ENCODE measurements at places on chromosomes 2 and 18.
A peak's percentile ranks its signal among the peaks of the same experiment; 100 is the strongest.

GRCh38 chr2:237920673-237921072 is 46.1 kb upstream of the UBE2F start:
- no peak for DNase-seq
- peaks cover 7% of the 10 kb centered on the region for H3K27me3 ChIP-seq
- peaks cover 2% of the 10 kb centered on the region for H3K36me3 ChIP-seq
- H3K27ac ChIP-seq: no peak overlapping the region
- peak overlapping the region; percentile 70 for H3K4me3 ChIP-seq
- H3K4me1 ChIP-seq: peaks cover 15% of the 10 kb centered on the region

DNA sequence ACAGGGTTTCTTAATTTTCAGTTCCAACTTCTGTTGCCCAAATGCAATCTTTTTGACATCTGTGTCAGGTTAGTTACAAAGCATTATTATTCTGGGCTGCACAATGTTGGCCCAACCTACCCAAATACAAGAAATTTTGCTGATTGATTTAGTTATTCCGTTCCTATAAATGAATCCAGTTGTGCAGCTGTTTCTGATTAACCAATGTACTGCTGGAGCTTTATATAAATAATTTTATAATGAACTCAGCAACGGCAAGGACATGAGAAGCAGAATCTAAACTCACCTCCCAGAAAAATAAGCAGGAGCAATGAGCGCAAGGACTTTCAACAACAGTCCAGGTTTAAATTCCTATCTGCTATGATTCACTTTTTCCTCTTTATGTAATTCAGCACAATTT is 76.3 kb upstream of the WIPF1 start:
- no peak overlapping the region for H3K27ac ChIP-seq
- no peak for DNase-seq
- H3K4me1 ChIP-seq: peaks cover 19% of the 10 kb centered on the region
- no peaks in the 10 kb centered on the region for H3K36me3 ChIP-seq
- H3K4me3 ChIP-seq: no peak overlapping the region
- H3K27me3 ChIP-seq: no peaks in the 10 kb centered on the region

GRCh38 chr18:58046093-58046793 is 2.2 kb downstream of the NEDD4L start:
- peaks cover 28% of the 10 kb centered on the region for H3K27me3 ChIP-seq
- H3K36me3 ChIP-seq: peaks cover 3% of the 10 kb centered on the region
- H3K4me3 ChIP-seq: peak overlapping the region; percentile 91
- DNase-seq: no peak
- H3K4me1 ChIP-seq: peaks cover 18% of the 10 kb centered on the region

GRCh38 chr18:59249199-59249774 is 24.0 kb downstream of the RAX start:
- no peak for DNase-seq
- peaks cover 13% of the 10 kb centered on the region for H3K4me1 ChIP-seq
- H3K36me3 ChIP-seq: peaks cover 2% of the 10 kb centered on the region
- no peak overlapping the region for H3K27ac ChIP-seq
- H3K27me3 ChIP-seq: peaks cover 77% of the 10 kb centered on the region

GRCh38 chr18:59623456-59624368 is 73.5 kb downstream of the CCBE1 start:
- H3K27ac ChIP-seq: no peak overlapping the region
- no peaks in the 10 kb centered on the region for H3K36me3 ChIP-seq
- no peak overlapping the region for H3K4me3 ChIP-seq

DNA sequence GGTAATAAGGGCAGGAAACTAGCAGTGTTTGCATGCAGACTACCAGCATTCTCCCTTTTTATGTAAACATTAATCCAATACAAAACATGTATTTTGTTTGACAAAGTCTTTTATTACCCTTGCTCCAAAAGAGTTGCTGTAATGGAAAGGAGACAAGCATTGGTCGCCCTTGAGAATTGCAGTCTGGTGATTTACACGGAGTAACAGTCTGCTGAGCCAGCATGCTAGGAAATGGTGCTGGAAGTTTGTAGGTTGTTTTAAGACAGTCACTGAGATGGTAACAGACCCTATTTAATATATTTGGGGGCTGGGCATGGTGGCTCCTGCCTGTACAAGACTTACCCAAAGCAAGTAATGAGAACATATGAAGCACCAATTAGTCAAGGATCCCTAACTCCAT is 2.8 kb upstream of the PRKCE start:
- no peak for DNase-seq
- H3K4me1 ChIP-seq: peaks cover 22% of the 10 kb centered on the region
- H3K27ac ChIP-seq: no peak overlapping the region

DNA sequence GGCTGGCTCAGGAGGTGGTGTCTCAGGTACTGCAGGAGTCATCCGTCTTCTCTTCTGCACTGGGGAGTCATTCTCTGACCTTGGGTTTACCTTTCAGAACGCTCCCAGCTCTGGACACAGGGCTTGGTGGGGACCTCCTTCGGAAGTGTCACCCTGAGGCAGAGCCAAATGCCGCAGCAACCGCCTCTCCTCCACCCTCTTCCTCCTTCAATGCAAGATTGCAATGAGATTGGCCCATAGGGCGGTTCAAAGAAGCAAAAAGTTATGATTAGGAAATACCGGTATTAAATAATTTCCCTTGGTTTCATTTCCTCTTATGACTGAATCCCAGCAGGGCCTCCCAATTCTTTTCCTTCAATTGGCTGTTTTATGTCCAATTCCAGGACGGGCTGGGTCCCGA is 178.8 kb downstream of the ACKR3 start:
- H3K27me3 ChIP-seq: peaks cover 50% of the 10 kb centered on the region
- H3K27ac ChIP-seq: no peak overlapping the region
- DNase-seq: no peak

- H3K4me3 ChIP-seq: no peak overlapping the region
- DNase-seq: no peak
- peaks cover 17% of the 10 kb centered on the region for H3K4me1 ChIP-seq
- peaks cover 4% of the 10 kb centered on the region for H3K36me3 ChIP-seq
- no peaks in the 10 kb centered on the region for H3K27me3 ChIP-seq
Measured at GRCh38 chr2:69483696-69484095, 46.5 kb upstream of the NFU1 start.

GRCh38 chr2:57180042-57180567 is 866.5 kb upstream of the VRK2 start:
- H3K36me3 ChIP-seq: no peaks in the 10 kb centered on the region
- H3K4me3 ChIP-seq: no peak overlapping the region
- no peak overlapping the region for H3K27ac ChIP-seq

GRCh38 chr18:21053127-21053526 is 58.5 kb downstream of the ROCK1 start:
- no peak overlapping the region for H3K27ac ChIP-seq
- no peaks in the 10 kb centered on the region for H3K27me3 ChIP-seq
- no peaks in the 10 kb centered on the region for H3K36me3 ChIP-seq
- no peak overlapping the region for H3K4me3 ChIP-seq

GRCh38 chr18:64693766-64694165 is 544.9 kb upstream of the LINC00305 start:
- no peak overlapping the region for H3K4me3 ChIP-seq
- no peak overlapping the region for H3K27ac ChIP-seq
- no peak for DNase-seq
- no peaks in the 10 kb centered on the region for H3K27me3 ChIP-seq
- H3K36me3 ChIP-seq: no peaks in the 10 kb centered on the region

- H3K4me3 ChIP-seq: no peak overlapping the region
- no peak for DNase-seq
- peaks cover 72% of the 10 kb centered on the region for H3K27me3 ChIP-seq
Measured at GRCh38 chr2:20916604-20917286, 93.8 kb upstream of the LDAH start.

DNA sequence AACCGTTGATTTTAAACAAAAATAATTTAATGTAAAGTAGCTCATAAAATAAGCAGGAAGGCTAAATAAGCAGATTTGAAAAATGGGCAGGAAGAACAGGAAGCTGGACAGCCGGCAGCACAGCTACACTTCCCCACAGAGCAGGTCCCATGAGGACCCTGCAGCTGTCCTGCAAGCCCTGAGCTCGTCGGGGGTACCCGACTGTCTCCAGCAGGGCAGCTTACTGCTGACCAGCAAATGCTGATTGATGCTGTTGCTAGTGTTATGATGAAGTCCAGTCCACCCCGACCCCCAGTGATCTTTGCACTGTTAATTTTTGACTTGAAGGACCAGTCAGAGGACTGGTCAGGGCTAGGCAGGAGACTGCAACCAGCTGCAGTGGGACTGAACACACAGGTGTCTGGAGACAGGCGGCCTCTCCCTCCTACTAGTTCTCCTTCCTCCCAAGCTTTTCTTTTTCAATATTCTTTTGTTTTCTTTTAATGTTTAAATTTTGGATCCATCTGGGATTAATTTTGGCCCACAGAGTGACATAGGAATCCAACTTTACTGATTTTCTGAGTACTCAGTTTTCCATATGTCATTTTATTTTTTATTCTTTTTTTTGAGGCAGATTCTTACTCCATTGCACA is 27.7 kb downstream of the POLE4 start:
- no peak for DNase-seq
- H3K27me3 ChIP-seq: no peaks in the 10 kb centered on the region
- no peak overlapping the region for H3K27ac ChIP-seq
- peaks cover 2% of the 10 kb centered on the region for H3K4me1 ChIP-seq
- H3K36me3 ChIP-seq: peaks cover 4% of the 10 kb centered on the region
- no peak overlapping the region for H3K4me3 ChIP-seq

DNA sequence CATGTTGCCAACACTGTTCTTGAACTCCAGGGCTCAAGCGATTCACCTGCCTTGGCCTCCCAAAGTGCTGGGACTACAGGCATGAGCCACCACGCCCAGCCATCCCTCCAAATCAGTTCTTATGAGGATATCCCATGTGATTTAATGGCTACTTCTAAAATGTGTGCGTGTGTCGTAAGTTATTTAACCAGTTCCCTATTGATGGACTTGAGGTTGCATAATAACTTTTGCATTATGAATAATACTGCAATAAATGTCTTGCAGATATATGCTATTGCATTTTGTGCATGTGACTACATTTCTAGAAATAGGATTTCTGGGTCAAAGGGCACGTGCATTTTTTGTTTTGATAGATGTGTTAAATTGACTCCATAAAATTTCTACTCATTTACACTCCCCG is 19.0 kb downstream of the DIPK1C start:
- DNase-seq: no peak
- no peak overlapping the region for H3K4me3 ChIP-seq
- peaks cover 17% of the 10 kb centered on the region for H3K27me3 ChIP-seq
- H3K27ac ChIP-seq: no peak overlapping the region
- peaks cover 3% of the 10 kb centered on the region for H3K4me1 ChIP-seq

GRCh38 chr2:110910423-110910822 is 178.1 kb downstream of the ACOXL start:
- no peak overlapping the region for H3K4me3 ChIP-seq
- DNase-seq: no peak
- H3K4me1 ChIP-seq: no peaks in the 10 kb centered on the region
- no peaks in the 10 kb centered on the region for H3K27me3 ChIP-seq
- H3K36me3 ChIP-seq: no peaks in the 10 kb centered on the region
- no peak overlapping the region for H3K27ac ChIP-seq

- H3K4me3 ChIP-seq: no peak overlapping the region
- peak overlapping the region; percentile 2 for H3K27ac ChIP-seq
- H3K36me3 ChIP-seq: no peaks in the 10 kb centered on the region
- H3K4me1 ChIP-seq: peaks cover 6% of the 10 kb centered on the region
- no peaks in the 10 kb centered on the region for H3K27me3 ChIP-seq
Measured at GRCh38 chr2:181153886-181154285, 173.5 kb downstream of the UBE2E3 start.
